Stimulated activated CD8-positive, alpha-beta memory T cell treated with anti-CD3 and anti-CD28 coated beads, Interleukin-7, amount 100 ng/mL, for 48 hours (primary cell): ENCODE measurements at places on chromosomes 7 and 10.

DNA sequence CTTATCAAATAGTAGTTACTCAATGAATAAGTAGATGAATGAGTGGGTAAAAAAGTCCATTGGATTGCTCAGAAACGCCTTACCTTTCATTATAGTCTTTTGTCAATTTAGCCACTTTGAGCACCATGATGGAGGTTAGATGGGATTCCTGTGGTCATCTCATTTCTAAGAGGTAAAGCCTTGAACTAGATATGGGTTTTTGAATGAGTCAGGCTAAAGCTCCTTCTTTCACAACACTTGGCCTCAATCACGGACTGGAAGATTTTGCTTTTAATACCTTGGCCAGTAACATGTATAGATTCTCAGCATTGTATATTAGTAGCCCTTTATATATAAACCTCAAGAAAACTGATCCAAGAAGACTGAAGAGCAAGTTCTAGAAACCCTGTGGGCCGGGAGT is 99.7 kb upstream of the CCDC6 start:
- DNase-seq, result no peak

DNA sequence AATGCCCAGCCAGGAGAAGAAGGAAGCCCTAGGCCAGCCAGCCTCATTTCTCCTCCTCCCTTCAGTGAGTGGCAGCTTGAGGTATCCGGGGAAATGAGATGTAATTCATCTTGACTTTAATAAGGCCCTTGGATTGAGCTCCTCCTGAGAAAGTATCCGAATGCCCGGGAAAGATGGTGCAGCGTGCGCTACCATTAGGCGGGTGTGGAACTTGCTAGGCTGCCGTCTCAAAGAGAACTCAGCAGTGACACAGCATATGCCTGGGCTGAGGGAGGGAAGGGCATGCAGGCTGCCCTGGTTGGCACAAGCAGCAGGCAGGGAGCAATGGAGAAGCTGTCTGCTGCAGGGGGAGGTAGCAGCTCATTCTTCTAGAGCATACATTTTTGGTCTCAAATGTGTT is 659.8 kb upstream of the FOXK1 start:
- DNase-seq, result no peak

DNA sequence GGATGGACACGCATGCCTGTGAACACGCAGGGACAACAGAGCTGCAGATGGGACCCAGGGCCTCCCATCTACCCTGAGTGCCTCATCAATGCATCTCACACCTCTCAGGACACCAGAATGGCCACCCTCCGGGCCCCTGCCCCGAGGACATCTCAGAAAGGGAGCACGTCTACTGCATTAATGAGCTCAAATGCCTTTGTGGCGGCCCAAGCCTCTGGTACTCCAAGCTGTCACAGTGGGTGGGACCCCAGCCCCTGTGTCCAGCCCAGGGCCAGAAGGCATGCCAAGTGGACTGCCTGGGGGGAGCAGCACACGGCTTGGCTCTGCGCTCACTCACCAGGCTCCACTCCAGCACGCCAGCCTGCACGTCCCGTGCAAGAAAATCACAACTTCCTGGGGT is 52.0 kb downstream of the TCERG1L start:
- DNase-seq, result no peak

- no peak for DNase-seq
Measured at GRCh38 chr10:69996611-69997010, 56.0 kb upstream of the MACROH2A2 start.

GRCh38 chr7:134289841-134290240 is 26.9 kb downstream of the SLC35B4 start:
- no peak for DNase-seq
